T-helper 17 cell (primary cell): ENCODE measurements at places on chromosomes 2 and 18.

DNA sequence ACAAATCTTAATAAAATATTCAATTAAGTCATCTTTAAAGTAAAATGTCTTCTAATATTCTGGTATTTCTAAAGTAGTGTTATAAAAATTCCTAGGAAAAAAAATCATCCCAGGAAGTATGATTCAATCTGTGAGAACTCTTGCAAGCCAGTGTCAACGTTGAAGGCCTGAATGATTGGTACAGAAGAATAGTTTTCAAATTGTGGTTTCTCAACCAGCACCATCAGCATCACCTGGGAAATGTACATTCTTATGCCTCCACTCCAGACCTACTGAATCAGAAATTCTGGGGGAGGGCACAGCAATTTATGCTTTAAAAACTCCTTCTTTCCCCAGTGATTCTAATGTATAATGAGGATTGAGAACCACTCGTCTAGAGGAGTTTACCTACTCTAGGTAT is 62.3 kb upstream of the C2orf15 start:
- peaks cover 6% of the 10 kb centered on the region for H3K36me3 ChIP-seq
- no peak overlapping the region for H3K4me3 ChIP-seq
- H3K27me3 ChIP-seq, result peaks cover 34% of the 10 kb centered on the region
- H3K27ac ChIP-seq, result no peak overlapping the region

DNA sequence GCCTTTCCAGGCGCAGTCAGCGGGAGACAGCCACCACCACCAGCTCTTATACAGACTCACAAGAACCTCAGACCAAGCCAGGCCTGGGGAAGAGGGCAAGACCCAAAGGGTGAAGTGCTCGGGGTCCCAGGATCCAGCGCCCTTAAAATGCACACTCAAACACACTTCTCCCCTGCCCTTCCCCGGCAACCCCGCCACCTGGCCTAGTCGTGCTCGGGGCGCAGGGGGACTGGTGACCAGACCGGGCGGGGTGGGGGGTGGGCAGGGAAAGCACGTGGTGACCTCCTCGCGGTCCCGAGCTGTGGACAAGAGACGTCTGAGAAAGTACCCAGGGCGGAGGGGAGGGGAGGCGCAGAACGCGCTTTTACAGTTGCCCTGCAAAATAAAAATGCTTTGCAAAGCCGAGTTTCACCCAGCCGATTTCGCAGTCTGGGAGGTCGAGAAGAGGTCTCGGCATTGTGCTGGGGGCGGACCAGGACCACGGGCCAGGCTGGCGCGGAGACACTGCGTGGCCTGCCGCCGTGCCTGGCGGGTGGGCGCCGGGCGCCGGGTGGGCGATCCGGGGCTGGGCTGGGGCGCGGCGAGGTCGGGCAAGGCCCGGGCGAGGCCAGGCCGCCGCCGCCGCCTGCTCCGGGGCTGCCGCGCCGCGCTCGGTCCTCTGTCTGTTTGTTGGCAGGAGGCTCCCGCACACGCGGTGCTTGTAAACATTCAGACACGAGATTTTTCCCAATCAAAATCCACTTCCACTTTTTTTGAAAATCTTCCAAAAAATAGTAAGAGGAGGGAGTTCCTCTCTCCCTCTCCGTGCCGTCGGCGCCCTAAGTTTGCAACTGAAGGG is 2.0 kb downstream of the BCL11A start:
- peaks cover 3% of the 10 kb centered on the region for H3K36me3 ChIP-seq
- H3K4me1 ChIP-seq, result peaks cover 24% of the 10 kb centered on the region
- peak overlapping the region; percentile 94 for H3K4me3 ChIP-seq
- DNase-seq, result no peak
- peaks cover 52% of the 10 kb centered on the region for H3K27me3 ChIP-seq

DNA sequence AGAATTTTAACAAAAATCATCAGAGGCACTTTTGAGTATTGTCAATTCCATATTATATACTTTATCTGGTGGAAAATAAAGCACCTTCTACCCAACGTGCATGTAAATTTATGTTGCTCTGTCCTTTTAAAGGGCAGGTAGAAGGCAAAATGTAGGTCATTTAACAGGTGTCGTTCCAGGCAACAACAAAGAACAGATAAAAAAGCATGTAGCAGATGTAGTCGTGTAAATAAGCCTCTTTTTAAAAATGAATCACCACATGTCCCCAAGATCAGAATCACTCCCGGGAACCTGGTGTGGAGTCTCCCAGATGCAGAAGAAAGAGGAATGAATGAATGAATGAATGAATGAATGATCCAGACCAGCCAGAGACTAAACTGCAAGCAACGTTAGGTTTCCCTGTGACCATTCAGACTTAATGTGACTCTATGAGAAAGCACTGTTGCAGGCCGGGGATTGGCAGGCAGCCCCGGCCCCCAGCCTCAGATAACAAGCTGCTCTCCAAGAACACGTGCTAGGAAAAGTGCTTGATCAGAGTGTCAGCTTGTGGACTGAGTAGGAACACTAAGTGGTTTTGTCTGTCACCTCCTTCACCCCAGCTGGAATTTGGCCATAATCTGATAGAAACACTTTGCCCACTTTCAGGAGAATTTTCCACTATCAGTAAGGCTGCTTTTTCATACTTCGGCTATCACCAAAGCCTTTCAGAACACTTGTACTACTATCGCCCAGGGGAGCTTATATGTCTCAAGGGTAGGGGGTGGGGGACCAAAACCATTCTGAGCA is 100.6 kb downstream of the CDK15 start:
- H3K36me3 ChIP-seq, result peaks cover 3% of the 10 kb centered on the region
- no peak overlapping the region for H3K4me3 ChIP-seq
- peaks cover 7% of the 10 kb centered on the region for H3K4me1 ChIP-seq
- no peak overlapping the region for H3K27ac ChIP-seq
- no peak for DNase-seq

GRCh38 chr2:204321910-204322751 is 223.1 kb upstream of the PARD3B start:
- peaks cover 6% of the 10 kb centered on the region for H3K4me1 ChIP-seq
- peaks cover 72% of the 10 kb centered on the region for H3K27me3 ChIP-seq
- no peak for DNase-seq

DNA sequence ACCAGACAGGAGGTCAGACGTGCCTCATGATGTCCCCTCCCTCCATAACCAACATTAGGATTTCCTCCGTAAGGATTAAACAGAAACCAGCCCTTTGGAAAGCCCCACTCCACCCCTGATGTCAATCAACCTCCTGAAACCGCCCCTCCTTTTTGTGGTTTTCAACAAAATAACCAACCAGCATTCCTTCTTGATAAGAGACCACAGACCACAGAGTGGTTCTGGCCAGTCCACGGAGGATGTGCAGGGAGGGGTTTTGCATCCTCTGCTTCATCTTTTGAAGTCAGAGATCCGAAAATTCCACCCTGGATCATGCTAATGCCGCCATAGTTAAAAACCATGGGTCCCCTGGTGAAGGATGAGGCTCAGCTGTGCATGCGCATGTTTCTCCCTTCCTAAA is 180.0 kb upstream of the CCDC150 start:
- H3K4me3 ChIP-seq, result peak overlapping the region; percentile 2
- peaks cover 12% of the 10 kb centered on the region for H3K4me1 ChIP-seq
- peak overlapping the region; percentile 29 for H3K27ac ChIP-seq
- no peak for DNase-seq
- H3K36me3 ChIP-seq, result peaks cover 3% of the 10 kb centered on the region
- peaks cover 64% of the 10 kb centered on the region for H3K27me3 ChIP-seq

DNA sequence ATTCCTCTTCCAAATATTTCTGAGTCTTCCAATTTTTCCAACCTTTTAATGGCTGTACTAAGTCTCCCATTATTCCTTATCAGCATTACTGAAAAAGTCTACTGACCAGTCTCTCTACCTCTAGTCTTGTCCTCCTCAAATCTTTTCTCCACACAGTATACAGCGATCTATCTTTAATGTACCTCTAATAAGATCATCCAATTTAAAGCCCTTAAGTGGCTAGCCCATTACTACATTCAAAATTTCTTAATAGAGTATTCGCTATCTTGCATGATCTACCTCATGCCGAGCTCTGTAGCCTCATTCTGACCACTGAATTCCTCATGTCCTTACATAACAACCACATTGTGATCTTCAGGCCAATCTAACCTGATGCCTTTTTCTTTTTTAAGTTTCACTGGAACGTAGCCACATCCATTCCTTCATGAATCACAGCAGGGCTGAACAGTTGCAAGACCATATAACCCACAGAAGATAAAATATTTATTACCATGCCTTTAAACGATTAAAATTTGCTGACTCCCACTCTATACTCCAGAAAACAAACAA is 57.9 kb downstream of the SLC66A3 start:
- H3K27me3 ChIP-seq, result no peaks in the 10 kb centered on the region
- no peak overlapping the region for H3K4me3 ChIP-seq
- DNase-seq, result no peak
- H3K4me1 ChIP-seq, result no peaks in the 10 kb centered on the region

DNA sequence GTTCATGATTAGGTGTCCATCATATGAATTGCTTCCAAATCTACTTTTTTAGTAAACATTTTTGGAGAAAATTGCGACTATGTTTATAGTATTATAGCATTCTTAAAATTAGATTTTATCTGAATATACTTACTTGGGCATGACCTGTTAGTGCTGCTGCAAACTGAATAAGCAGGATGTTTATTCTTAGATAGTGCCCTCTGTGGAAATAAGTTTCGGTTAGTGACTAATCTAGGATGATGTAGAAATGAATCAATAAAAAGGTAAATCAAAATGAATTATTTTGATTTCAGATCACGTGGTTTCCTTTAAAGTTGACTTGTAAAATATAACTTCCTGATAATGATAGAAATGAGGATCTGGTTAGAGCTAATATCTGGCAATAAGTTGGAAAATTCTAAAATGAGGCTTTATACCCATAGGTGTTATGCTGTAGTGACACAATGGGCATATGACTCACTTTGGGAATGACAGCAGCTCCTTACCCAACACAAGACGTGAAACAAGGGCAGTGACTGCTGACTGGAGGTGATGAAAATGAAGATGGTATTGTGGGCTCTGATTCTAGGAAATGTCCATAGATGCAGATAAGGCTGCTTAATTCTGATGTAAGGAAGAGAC is 165.8 kb upstream of the TCF4 start:
- DNase-seq, result no peak
- no peak overlapping the region for H3K4me3 ChIP-seq
- no peaks in the 10 kb centered on the region for H3K4me1 ChIP-seq

GRCh38 chr2:176845718-176846117 is 366.9 kb upstream of the HNRNPA3 start:
- H3K4me1 ChIP-seq, result peaks cover 8% of the 10 kb centered on the region
- H3K36me3 ChIP-seq, result no peaks in the 10 kb centered on the region
- H3K4me3 ChIP-seq, result no peak overlapping the region
- no peak for DNase-seq
- H3K27ac ChIP-seq, result no peak overlapping the region

DNA sequence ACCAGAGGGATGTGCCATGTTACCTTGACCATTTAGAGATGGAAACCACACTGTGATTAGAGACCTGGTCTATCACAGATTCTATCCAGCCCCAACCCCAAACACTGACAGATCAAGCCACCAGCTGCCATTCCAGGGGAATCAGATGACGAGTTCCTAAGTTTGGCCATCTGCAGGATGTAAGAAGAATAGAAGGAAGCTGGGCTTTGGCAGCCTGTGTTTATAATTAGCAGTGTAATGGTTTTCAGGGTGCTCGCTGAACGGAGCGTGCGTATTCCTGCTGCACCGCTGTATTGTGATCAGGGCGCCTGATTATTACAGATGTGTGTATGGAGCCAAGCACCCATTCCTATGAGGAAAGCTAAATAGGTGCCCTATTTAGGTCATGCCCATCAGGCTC is 138.1 kb downstream of the LRRC30 start:
- no peak for DNase-seq
- H3K27me3 ChIP-seq, result peaks cover 6% of the 10 kb centered on the region
- H3K4me3 ChIP-seq, result no peak overlapping the region
- no peak overlapping the region for H3K27ac ChIP-seq
- no peaks in the 10 kb centered on the region for H3K4me1 ChIP-seq

GRCh38 chr2:84938194-84938879 is 32.6 kb upstream of the KCMF1 start:
- DNase-seq, result no peak
- H3K27ac ChIP-seq, result peak overlapping the region; percentile 98
- no peaks in the 10 kb centered on the region for H3K36me3 ChIP-seq
- no peaks in the 10 kb centered on the region for H3K27me3 ChIP-seq

DNA sequence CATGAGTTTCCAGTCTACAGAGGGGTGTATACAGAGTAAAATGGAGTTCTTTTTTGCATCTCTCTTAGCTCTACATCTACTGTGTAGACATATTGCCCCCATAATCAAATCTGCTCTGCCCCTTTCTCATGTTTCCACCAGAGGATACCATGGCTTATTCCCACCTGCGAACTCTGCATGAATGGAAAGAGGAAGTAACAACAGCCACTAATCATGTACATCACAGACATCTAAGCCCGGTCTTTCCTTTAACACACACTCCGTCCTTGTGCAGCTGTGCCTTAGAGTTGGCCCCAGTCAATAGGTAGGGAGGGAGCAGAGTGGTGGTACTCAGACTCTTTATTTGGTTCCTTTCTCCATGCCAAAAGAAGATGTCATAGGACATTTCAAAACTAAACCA is 147.3 kb upstream of the NRP2 start:
- no peak overlapping the region for H3K4me3 ChIP-seq
- peaks cover 7% of the 10 kb centered on the region for H3K4me1 ChIP-seq
- no peak for DNase-seq
- peaks cover 19% of the 10 kb centered on the region for H3K27me3 ChIP-seq
- H3K27ac ChIP-seq, result no peak overlapping the region

GRCh38 chr2:171383134-171383533 is 50.7 kb downstream of the METTL8 start:
- no peak overlapping the region for H3K27ac ChIP-seq
- H3K27me3 ChIP-seq, result no peaks in the 10 kb centered on the region
- no peak for DNase-seq
- peaks cover 2% of the 10 kb centered on the region for H3K36me3 ChIP-seq
- H3K4me1 ChIP-seq, result peaks cover 10% of the 10 kb centered on the region

DNA sequence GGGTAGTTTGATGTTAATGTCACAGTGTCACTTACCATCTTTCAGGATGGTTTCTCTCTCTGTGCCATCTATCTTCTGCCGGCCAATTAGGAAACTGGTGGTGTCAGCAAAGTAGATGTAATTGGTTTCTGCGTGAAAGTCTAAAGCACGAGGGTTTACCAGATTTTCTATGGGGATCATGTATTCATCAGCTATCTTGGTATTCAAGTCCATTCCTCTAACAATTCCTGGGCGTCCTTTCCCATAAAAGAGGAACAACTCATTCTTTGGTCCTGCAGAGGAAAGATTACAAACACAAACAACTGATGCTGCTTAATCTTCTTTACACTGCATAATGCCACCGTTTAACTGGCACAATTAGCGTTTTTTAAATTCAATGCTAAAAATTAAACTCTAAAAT is 1081.9 kb downstream of the LRP1B start:
- H3K36me3 ChIP-seq, result no peaks in the 10 kb centered on the region
- no peak overlapping the region for H3K27ac ChIP-seq
- DNase-seq, result no peak
- H3K4me3 ChIP-seq, result no peak overlapping the region
- H3K27me3 ChIP-seq, result no peaks in the 10 kb centered on the region

- no peaks in the 10 kb centered on the region for H3K4me1 ChIP-seq
- no peak overlapping the region for H3K27ac ChIP-seq
- H3K4me3 ChIP-seq, result no peak overlapping the region
- H3K36me3 ChIP-seq, result no peaks in the 10 kb centered on the region
- no peak for DNase-seq
Observed at GRCh38 chr2:212364112-212364985, 174.3 kb downstream of the ERBB4 start.
